Activated T-helper 2 cell treated with anti-CD3 and anti-CD28 coated beads, Interferon-gamma antibody, Interleukin-2, Interleukin-4, amounts not matched to agents 10 μg/mL and 5 μg/mL and 100 μg/mL, durations not matched to agents 14 hours and 24 hours and 36 hours (primary cell): ENCODE measurements at places on chromosomes 1 and 21.
A peak's percentile ranks its signal among the peaks of the same experiment; 100 is the strongest.

GRCh38 chr1:23557471-23558124 is 1.7 kb downstream of the ID3 start:
- H3K36me3 ChIP-seq = peaks cover 14% of the 10 kb centered on the region
- H3K4me3 ChIP-seq = peak overlapping the region; percentile 91
- no peak for DNase-seq
- no peak overlapping the region for H3K27ac ChIP-seq
- H3K27me3 ChIP-seq = peaks cover 36% of the 10 kb centered on the region

GRCh38 chr1:184050636-184051035 is 894 bp upstream of the TSEN15 start:
- peaks cover 39% of the 10 kb centered on the region for H3K27me3 ChIP-seq
- peak overlapping the region; percentile 100 for H3K4me3 ChIP-seq
- H3K4me1 ChIP-seq = peaks cover 29% of the 10 kb centered on the region
- peaks cover 17% of the 10 kb centered on the region for H3K36me3 ChIP-seq
- H3K27ac ChIP-seq = no peak overlapping the region
- DNase-seq = no peak

- H3K27ac ChIP-seq = no peak overlapping the region
- DNase-seq = no peak
- no peaks in the 10 kb centered on the region for H3K4me1 ChIP-seq
- no peaks in the 10 kb centered on the region for H3K36me3 ChIP-seq
Observed at GRCh38 chr1:180123463-180123936, 31.2 kb upstream of the QSOX1 start.

GRCh38 chr1:221246628-221247415 is 367.6 kb downstream of the HLX start:
- no peak overlapping the region for H3K4me3 ChIP-seq
- H3K27me3 ChIP-seq = no peaks in the 10 kb centered on the region
- H3K36me3 ChIP-seq = no peaks in the 10 kb centered on the region
- no peaks in the 10 kb centered on the region for H3K4me1 ChIP-seq

- peak overlapping the region; percentile 73 for H3K27ac ChIP-seq
- peaks cover 28% of the 10 kb centered on the region for H3K4me1 ChIP-seq
- H3K36me3 ChIP-seq = peaks cover 11% of the 10 kb centered on the region
- peak overlapping the region; percentile 90 for H3K4me3 ChIP-seq
Observed at GRCh38 chr1:9822490-9822889, 1.3 kb downstream of the CLSTN1 start.

DNA sequence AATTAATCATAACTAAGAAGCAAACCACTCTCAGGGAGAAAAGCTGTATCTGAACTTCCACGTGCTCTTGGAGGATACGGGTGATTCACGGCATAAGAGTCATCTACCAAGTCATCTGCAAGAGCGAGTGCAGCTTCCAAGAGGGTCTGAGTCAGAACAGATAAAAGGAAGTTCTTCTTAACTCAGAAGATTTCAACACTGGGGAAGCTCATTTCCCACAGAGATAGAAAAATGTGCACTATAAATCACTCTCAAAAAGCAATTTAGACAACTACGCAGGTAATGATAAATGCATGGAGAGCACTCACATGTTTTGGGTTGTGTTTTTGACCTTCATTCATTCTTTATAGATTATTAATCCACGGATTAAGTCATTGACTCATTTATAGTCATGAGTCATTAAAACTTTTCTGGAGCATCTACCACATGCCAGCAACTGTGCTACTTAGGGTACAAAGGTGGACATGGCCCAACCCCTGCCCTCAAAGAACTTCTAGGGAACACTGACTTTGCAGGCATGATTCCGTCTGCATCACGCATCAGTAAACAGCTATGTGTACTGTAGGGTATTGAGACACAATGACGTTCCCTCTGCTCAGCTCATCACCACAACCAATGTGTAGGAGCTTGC is 20.8 kb downstream of the KCNJ15 start:
- H3K4me3 ChIP-seq = no peak overlapping the region
- no peak for DNase-seq
- no peak overlapping the region for H3K27ac ChIP-seq
- peaks cover 11% of the 10 kb centered on the region for H3K27me3 ChIP-seq

- no peak for DNase-seq
- H3K4me1 ChIP-seq = no peaks in the 10 kb centered on the region
- H3K27me3 ChIP-seq = peaks cover 8% of the 10 kb centered on the region
- H3K27ac ChIP-seq = no peak overlapping the region
- no peak overlapping the region for H3K4me3 ChIP-seq
Observed at GRCh38 chr1:167052389-167052788, 37.8 kb downstream of the GPA33 start.

DNA sequence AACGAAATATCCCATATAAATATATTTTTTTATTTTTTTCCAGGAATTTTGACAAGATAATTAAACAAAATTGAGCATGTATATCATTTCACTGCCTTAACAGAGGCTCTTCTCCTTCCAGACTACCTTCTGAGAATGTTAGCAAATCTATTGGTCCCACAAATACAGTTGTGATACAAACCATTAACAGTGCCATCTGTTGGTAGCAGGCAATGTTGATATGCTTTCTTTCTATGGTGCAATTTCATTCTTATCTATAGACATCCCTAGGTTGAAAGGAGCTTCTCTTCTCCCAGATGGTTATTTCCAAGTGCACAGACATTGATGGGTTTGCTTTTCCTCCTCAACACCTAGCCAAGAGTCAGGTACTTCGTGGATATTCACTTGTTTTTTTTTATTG is 303.6 kb downstream of the USH2A start:
- H3K27me3 ChIP-seq = no peaks in the 10 kb centered on the region
- H3K4me1 ChIP-seq = no peaks in the 10 kb centered on the region
- DNase-seq = no peak
- no peak overlapping the region for H3K4me3 ChIP-seq

- no peak overlapping the region for H3K27ac ChIP-seq
- H3K4me3 ChIP-seq = no peak overlapping the region
- DNase-seq = no peak
- no peaks in the 10 kb centered on the region for H3K36me3 ChIP-seq
Observed at GRCh38 chr1:58975888-58976287, 192.0 kb upstream of the JUN start.

DNA sequence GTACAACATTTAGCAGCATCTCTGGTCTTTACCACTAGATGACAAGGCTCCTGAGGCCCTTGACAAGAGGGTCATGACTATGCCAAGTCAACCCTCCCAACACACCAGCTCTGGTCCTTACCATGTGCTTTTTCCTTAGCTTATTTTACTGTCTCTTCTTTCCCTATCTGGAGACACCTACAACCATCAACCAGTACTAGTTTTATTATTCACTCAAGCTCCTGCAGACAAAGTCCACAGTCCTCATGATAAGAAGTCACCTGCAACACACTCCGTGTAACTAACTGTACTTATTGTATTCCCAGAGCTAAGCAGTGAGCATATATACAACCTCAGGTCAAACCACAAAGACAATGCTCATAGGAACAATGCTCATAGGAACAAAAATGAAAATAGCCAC is 15.3 kb downstream of the PABPC4 start:
- no peak for DNase-seq
- peaks cover 5% of the 10 kb centered on the region for H3K4me1 ChIP-seq
- no peaks in the 10 kb centered on the region for H3K27me3 ChIP-seq
- H3K36me3 ChIP-seq = peaks cover 82% of the 10 kb centered on the region

DNA sequence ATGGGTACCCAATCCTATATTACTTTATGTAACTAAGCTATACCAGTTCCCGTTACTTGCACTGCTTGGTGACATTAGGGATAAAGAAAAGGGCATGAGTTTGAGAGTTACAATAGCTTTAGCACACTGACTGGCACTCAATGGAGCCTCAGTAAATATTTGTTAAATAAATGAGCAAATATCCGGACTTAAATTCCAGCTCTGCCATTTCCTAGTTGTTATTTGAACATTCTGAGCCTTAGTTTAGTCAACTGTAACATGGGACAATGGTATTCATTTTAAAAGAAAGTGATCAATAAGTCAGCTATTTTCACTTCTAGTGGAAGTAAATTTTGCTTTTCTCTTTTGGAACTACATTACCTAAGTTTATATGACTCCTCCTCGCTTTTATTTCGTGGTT is 198.7 kb downstream of the ZC3H11B start:
- no peaks in the 10 kb centered on the region for H3K4me1 ChIP-seq
- no peak for DNase-seq
- H3K27me3 ChIP-seq = peaks cover 8% of the 10 kb centered on the region
